Activated naive CD4-positive, alpha-beta T cell (primary cell): ENCODE measurements at places on chromosomes 1 and 21.

- no peak for DNase-seq
These were observed 28.2 kb upstream of the TMEM54 start for GRCh38 chr1:32929366-32929765.

DNA sequence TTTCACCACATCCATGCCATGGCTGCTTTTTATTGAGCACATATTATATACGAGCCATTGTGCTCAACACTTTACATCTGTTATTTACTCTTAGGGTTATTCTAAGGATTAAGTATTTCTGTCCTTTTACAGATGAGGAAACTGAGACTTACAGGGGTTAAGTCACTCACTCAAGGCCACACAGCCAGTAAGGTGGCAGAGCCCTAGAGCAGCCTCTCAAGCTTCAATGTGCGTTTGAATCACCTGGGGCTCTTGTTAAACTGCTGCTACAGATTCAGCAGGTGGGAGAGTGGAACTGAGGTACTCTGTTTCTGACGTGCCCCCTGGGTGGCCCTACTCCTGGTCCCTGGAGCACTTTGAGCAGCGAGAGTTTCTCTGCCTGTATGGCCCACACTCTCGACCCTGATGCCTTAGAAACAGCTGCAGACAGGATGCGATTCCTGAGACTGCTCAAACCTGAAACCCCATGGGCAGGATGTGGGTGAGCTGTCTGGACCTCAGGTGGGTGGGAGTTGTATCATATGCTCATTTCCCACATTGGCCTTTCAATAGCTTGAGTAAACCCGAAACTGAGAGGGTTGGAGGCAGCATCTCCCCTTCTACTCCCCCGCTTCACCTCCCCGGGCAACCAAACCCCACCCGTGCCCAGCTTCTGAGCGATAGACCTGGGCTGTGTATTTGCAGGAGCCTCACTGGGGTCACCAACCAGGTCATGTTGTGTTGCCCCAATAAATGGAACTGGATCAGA lies 59.3 kb downstream of the MAN1C1 start:
- peak; percentile 26 for DNase-seq

- no peak for DNase-seq
These were observed 28.6 kb upstream of the ZNF496 start for GRCh38 chr1:247360116-247360898.

DNA sequence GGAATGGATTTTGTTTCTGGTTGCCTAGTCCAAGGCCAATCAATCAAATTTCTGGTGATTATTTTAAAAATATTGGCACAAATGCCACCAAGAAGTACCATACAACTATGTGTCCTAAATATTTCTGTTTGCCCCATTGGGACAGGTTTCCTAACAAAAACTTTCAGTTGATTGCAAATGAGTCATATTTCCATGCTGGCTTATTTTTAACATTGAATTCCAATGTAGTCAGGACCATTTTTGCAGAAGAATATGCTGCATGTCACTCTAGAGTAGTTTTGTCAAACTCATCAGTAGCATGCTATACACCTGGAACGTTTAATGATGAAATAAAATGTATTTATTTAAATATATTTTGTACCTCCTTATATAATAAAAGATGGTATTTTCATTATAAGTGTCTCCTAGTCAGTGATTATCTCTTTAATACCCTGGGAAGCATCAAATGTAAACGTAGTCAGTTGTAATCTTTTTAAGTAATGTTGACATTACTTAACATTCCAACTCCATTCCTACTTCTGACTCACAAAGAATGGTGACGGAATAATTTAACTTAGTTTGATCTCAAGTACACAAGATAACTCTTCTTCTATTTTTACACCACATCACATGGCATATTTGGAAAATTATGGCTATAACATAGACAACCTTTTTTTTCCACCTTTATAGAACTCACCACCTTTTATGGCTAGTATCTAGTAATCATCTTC lies 39.0 kb upstream of the USH2A start:
- no peak for DNase-seq

DNA sequence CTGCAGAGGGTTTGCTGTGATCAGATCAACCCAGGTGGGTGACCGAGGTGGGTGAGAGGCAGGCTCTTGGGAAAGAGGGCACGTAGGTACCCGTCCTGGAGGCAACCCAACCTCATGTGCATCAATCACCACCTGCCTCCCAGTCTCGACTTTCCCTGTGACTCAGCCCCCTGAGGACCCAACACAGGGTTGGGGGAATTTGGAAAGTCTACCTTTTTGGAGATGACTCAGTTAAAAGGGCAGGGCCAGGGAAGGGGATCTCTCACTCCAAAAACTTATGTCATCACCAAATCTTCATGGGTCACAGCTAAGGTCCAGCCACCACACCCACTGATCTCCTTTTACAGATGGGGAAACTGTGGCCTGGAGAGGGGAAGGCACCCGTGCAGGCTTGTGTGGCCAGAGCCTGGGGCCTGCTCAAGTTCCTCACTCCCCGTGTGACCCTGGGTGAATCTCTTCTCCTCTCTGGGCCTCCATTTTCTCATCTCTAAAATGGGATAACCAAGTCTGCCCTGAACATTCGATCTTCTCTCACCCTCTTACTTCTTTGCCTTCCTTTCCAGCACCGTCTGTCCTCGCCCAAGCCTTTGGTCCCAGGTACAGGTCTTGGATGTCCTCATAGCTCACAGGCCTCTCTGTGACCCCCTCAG lies 34.6 kb upstream of the WNT4 start:
- DNase-seq, result no peak
